ENCODE measurements at places on chromosomes 2 and 18. TPM values are rescaled to one million over a fixed set of nuclear protein-coding genes. Genes with fewer than 3 reads are reported as not detected.

Gene GDF7
- 3.2 TPM for total RNA-seq

Gene ARHGAP28
- total RNA-seq, result 0.35 TPM

Gene CDH2
- 106 TPM for total RNA-seq

Gene CFAP65
- not detected for total RNA-seq

Gene MAP2
- 8.7 TPM for total RNA-seq

Gene HOXD12
- total RNA-seq, result not detected

DNA sequence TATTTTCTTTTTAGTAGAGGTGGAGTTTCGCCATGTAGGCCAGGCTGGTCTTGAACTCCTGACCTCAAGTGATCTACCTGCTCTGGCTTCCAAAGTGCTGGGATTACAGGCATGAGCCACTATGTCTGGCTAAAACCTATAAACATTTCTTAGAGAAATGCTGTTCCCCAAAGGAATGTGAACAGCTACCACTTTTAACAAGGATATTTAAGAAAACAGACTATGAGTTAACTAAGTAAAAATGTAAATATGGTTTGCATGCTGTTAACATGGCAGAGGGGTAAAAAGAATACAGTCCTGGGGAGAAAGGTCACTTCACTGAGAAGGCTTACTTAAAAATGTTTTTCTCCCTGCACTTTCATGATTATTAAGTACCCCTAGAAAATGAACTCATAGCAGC is 57.1 kb downstream of the SLC16A14 start:
- DNase-seq, result no peak

GRCh38 chr2:39609917-39610316 is 55.8 kb upstream of the TMEM178A start:
- no peak for DNase-seq

- DNase-seq, result no peak
These were observed 54.1 kb downstream of the DYSF start for GRCh38 chr2:71507476-71507875.

DNA sequence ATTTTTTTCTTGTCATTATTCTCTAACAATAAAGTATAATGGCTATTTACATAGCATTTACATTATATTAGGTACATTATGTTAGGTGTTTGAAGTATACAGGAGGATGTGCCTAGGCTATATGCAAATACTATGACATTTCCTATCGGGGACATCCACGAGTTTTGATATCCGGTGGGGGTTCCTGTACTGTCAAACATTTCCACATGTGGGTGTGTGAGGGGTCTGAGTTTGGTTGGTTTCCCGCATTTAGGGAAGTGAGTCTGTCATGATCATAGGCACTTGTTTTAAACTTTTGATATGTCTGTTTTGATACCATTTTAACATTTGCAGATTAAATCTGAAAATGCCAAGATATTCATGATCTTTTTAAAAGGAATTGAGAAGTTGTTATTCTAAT is 76.0 kb downstream of the CEP192 start:
- no peak for DNase-seq

- no peak for DNase-seq
These were observed 69.2 kb upstream of the LRP1B start for GRCh38 chr2:142200062-142200461.

DNA sequence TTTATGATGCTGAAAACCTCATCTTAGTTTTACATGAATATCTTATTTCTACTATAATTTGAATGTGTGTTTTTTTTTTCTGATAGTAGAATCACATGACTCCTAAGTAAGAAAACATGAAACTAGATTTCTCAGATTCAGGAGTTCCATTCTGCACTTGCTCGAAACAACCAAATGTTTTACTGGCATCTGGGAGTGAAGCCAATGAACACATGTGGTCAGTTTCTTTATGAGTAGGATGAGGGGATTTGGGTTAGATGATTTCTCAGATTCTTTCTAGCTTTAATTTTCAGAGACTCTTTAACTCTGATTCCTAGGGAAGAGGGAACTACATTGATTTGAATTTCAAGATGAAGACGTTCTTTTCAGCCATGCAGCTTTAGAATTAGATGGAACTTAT is 225.0 kb upstream of the NT5C1B start:
- DNase-seq, result peak; percentile 60

- DNase-seq, result no peak
These were observed 19.4 kb upstream of the DUSP2 start for GRCh38 chr2:96164459-96165184.

GRCh38 chr2:159712929-159713420 is 669 bp downstream of the MARCHF7 start:
- no peak for DNase-seq

DNA sequence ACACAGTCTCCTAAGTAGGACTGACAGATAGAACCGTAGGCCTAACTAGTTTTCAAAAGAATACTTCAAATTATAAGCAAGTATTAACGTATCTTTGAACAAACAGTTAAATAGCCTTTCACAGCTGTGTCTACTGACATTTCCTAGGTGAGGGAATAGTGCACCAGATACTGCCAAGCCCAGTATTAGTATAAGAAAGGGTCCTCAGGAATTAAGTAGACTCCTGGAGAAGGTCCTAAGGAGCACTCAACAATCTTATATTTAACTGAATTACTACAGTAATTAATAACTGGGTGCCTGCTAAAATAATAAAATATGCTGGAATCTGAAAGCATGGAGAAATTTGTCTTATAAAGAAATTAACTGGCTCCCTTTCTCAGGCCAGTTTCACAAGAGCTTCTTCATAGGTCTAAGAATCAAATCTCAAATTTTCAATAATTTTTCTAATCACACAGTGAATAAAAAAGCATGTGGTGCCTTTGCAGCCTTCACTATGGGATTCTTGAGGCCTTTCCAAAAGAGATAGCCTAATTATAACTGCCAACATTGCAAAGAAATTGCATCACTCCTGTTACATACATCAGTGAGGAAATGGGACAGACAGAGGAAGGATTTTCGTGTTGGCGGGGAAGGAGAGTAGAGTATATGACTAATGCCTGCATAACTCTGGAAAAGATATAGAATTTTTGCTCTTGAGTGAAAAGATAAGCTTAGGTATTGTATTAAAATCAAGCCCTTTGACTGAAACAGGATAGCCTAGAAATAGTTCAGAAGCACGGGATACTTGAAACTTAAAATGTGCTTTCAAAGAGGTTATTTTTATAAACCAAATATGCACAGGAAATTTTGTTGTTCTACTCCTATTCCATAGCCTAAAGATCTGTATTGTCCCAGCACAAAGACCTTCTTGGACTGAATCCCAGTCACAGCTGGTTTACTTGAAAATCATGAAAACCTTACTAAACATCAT is 228.6 kb upstream of the STK17B start:
- DNase-seq, result peak; percentile 21

- DNase-seq, result no peak
These were observed 156.1 kb upstream of the CYRIA start for GRCh38 chr2:16821692-16822091.

DNA sequence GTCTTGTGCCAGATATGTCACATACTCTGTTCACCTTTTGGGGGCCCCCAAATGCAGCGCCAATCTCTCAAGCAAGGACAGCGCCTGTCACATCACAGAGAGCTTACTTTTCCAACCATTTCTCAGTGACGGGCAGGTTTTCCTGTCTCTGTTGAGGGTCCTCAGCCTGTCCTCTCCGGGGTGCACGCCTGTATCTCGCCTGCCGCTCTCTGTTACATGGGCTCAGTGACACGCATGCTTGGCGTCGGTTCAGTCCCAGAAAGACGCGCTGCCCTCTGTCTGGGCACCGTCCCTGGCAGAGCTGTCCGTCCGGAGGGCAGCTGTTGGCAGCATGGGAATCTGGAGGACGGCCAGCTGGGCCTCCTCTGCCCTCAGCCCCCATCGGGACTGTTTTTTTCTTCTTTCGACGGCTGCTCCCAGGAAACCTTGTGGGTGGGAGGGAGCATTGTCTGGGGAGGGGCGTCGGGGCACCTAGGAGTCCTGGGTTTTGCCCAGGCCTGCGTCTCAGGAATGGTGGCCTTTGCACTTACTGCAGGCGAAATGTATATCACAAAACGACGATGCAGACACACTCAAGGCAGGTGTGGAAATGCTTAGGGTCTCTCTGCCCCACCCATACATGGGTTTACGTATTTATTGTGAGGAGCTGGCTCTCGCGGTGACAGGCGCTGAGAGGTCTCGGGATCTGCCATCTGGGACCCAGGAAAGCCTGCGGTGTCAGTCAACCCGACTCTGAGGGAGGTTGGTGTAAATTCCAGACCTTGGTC is 30.9 kb downstream of the RTP5 start:
- DNase-seq, result no peak

- DNase-seq, result no peak
These were observed 10.8 kb upstream of the YWHAQ start for GRCh38 chr2:9641641-9642040.

DNA sequence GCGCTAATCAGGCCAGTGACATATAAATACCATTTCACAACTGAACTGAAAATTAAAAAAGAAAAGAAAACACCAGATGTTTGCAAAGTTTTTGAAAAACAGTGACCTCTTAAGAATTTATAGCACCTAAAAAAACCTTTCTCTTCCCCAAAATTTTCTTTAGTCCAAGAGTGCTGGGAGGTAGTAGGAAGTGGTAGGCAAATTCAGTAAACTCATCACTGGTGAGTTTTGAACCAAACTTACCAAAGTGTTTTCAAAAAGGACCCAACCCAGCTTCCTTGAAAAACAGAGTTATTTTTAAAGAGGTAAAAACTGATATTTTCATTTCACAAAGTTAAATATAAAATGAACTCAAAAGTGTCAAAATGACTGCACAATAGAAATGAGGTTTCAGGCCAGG is 90.4 kb downstream of the TMEM247 start:
- no peak for DNase-seq
